CD4-positive, alpha-beta T cell treated with Interleukin-4 for 1 hour (primary cell): ENCODE measurements at places on chromosomes 5 and 9.

DNA sequence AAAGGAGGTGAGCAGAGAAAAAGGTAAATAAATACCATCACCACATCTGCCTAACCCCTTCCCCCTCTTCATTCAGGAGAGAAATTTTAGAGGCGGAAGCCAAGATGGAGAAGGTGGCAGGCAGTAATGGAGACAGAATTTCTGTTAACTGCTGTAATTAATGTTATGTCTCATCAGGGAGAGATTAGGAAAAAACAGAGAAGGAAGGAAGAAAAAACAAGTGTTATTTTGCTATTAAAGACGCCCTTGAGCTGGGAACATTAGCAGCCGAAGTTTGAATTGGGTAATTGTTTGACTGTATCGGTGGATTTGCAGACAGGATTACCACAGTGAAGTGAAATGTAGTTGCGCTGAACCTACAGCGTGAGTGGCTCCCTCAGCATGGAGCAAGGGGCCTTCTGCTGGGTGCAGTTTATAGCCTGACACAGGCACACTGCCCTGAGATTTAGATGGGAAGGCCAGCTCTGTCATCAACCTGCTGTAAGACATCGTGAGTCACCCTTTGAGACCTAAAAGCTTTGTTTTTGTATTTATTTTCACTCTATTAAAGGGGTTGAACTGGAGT, 136.3 kb downstream of the ASTN2 start:
- DNase-seq = no peak

DNA sequence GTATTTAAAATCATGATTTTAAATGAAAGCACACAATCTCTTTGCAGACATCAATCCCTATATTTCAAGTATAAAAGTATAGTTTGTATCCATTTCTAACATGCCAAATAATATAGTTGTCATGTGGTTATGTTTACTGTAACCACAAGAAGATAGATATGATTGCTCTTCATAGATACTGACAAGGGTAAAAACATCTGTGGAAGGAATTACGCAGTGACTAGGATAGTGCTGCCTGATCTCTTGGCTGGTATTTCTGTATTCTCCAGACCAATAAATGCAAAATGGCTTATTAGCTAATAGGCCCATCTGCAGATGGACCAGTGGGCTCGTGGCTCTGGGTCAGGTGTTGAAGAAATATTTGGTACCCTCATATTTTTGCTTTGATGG, 34.9 kb upstream of the FBN2 start:
- no peak for DNase-seq

DNA sequence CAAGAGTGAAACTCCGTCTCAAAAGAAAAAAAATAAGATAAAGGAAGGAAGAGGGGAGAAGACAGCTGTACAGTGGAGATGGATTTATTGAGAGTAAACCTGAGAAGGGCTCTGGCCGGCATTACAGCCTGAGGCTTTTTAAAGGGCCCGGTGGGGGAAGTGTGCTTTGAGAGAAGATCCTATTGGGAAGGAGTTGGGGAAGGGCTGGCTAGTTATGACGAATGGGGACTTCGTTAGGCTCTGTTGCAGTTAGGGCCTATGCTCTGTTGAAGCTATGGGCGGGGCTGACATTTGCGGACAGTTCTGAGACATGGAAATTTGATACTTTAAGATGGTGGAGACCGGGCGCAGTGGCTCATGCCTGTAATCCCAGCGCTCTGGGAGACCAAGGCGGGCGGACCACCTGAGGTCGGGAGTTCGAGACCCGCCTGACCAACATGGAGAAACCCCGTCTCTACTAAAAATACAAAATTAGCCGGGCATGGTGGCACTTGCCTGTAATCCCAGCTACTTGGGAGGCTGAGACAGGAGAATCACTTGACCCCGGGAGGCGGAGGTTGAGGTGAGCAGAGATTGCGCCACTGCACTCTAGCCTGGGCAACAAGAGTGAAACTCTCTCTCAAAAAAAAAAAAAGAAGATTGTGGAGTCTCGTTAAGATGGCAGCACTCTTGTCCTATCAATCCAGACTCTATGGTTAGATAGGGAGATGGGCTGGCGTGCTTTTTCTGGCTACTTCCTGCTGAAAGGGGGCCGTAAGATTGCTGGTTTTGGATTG, 33.2 kb downstream of the C9orf50 start:
- no peak for DNase-seq

DNA sequence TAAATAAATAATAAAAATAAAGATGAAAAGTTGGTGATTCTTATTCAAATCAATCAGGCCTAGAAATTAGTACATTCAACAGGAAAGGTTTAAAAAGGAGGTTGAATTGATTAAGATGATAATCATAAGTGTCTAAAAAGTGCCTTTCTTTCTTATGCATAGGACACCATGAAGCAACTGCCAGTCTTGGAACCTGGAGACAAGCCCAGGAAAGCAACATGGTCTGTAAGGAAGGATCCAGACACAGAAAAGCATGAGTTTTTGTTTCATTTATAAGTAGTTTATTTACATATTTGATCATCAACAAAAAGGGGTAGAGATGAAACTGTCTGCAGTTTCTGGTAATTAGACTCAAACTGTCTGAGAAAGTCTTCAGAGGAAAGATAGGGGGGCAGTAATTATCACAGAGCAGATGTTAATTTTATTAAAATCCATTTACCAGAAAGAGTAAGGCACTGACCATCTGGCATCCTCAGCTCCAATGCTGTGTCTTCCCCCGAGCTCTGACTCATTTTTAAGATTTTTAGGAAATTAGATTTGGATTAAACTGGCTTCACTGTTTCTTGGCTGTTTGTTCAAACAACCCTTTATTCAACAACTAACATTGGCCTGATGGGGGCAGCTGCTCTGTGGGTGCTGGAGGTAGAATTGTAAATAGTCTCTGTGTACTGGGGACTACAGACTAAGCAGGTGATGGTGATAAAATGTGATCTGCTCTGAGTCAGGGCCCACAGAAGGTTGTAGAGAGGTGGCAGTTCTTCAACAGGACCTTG, 2.7 kb downstream of the RABEPK start:
- DNase-seq = no peak

DNA sequence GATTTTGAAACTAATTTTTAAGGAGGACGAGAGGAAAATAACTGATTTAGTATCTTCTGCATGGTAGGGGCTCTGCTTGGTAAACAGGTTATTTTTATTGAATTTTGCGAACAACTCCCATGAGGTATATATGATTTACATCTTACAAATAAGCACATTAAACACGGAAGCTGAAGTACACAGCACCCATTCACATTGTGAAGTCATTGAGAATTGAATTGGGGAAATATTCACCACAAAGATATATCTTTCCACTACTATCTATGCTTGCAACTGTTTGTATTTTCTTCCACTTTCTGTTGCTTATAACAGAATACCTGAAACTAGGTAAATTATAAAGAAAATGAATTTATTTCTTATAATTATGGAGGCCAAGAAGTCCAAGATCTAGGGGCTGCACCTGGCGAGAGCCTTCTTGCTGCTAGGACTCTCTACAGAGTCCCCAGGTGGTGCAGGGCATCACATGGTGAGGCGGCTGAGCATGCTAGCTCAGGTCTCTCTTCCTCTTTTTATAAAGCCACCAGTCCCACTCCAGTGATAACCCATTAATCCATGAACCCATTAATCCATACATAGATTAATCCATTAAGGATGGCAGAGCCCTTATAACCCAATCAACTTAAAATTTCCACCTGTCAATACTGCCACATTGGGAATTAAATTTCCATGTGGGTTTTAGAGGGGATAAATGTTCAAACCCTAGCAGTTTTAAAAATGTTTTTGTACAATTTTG, 79.0 kb upstream of the ZNF608 start:
- DNase-seq = no peak

DNA sequence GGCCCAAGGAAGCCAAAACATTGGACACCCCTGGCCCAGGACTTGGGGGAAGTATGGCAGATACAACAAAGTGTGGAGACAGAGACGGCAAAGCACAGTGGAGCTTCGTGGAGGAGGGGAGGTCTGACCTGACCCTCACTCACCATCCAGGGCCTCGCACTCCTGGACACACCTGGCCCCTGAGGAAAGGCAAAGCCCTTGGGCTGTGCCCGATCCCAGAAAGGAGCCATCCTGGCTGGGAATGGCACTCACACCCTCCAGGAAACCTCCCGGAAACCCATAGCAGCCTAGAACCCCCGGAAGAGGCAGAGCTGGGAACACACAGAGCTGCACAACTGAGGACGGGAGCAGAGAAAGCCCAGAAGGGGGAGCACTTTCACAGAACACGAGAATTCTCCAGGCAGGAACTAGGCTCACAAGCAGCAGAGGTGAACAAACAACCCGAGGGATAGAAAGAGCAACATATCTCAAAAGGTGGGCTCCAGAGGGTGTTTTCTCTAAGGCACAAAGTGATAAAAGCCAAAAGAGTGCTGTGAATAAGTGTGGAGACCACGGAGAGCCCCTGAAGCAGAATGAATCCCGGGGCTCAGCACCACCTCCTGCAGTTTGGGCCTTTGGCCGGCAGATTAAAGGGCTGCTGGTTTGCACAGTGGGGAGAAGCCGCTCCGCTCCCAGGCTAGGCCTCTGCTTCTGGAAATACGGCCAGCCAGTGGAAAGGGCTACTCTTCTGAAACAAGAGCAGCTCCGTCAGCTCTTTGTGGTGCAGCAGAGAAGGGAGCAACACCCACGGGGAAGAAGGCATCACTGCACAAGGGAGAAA, 108.2 kb downstream of the UBE2R2 start:
- DNase-seq = peak; percentile 14

DNA sequence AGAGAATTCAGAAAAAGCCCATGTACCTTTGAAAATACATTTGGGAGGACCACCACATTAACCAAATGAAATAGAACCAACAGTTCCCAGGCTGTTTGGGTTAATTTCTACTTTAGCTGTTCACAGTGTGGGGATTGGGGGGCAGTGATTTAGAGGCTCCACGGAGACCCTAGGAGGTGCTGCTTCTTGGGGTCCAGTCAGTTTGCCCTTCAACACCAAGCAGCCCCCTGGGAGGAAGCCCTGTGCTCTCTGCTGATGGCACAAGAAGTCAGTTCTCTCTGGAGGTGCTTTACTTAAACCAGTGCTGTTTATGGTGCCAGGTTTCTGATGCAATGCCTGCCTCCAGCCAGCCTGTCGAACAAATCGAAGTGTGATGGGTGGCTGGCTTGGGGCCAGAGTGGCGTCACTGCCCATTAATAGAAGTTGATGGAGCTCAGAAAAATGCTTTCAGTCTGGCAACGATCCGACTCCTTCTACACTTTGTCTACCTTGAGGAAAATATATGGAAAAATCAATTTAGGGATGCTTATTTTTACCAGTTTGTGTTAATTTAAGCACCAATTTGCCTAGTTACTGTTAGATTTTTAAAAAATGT, 134.0 kb downstream of the SNX18 start:
- DNase-seq = no peak

GRCh38 chr5:152689250-152689711, 284.2 kb upstream of the NMUR2 start:
- no peak for DNase-seq

DNA sequence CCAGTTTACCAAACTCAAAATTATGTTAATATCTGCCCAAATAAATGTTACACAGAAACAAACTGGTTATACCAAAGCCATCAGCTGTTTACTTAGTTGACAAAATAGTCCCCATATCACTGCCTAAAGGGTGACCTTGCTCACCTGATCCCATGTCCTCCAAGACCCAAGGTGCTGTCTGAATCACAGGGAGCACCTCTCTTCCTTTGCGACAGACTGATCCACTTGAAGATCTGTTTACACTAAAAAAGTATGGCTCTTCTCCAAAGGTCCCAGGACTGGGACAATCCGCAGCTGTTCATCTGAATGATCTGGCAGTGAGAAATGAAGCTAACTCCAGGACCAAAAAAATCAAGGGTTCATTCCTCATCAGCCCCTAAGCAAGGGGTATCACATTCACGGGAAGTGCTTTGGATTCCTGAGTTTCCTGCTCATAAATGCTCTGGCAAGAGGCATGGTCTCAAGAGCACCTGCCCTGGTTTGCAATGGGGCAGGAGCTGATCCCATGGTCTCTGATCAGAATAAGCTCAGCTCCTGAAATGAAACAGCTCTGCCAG, 5.0 kb downstream of the PRUNE2 start:
- no peak for DNase-seq

GRCh38 chr5:75050415-75050814, 1.9 kb downstream of the GCNT4 start:
- no peak for DNase-seq

DNA sequence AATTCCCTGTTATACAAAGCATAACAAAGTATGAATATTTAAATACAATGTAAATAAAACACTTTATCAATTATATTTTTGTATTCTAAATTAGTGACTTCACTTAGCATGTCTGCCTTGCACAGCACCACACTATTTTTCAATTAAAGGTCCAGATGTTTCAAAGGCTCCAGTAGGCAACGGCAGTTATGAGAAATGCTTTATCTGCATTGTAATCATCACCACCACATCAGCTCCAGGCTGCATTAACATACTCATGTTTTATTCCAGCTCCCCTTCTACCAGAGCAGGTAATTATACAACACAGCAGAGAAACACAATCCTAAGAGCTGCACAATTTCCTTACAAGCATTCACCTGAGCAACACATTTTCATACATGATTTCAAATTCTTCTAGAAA, 102.8 kb downstream of the MAPKAP1 start:
- no peak for DNase-seq

- no peak for DNase-seq
Measured at GRCh38 chr5:67025457-67025856, 171.1 kb downstream of the CD180 start.

- no peak for DNase-seq
Measured at GRCh38 chr5:29498412-29498811, 1695.1 kb upstream of the CDH6 start.

DNA sequence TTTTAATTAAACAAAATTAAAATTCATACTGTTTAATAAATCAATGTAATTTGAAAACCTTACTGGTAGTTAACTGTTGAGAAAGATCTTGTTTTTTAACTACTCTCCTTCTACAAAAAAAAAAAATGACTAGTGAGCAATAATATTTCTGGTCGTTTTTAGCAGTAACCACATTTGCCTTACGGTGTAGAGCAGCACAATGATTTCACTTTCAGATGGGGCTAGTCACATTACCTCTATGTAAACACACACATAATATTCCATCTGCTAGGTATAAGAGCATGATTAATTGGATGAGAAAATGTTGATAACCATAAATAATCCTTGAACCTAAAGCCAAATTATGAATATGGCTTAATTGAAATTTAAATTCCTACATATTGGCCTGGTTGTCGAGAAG, 198.1 kb downstream of the CHSY3 start:
- no peak for DNase-seq
